Activated naive CD8-positive, alpha-beta T cell treated with anti-CD3 and anti-CD28 coated beads for 36 hours (primary cell): ENCODE measurements at places on chromosomes 16 and 17.

- no peak for DNase-seq
Observed at GRCh38 chr17:81244358-81245023, 5.4 kb downstream of the NDUFAF8 start.

- DNase-seq = no peak
Observed at GRCh38 chr16:29972500-29972899, 1.2 kb upstream of the TAOK2 start.

DNA sequence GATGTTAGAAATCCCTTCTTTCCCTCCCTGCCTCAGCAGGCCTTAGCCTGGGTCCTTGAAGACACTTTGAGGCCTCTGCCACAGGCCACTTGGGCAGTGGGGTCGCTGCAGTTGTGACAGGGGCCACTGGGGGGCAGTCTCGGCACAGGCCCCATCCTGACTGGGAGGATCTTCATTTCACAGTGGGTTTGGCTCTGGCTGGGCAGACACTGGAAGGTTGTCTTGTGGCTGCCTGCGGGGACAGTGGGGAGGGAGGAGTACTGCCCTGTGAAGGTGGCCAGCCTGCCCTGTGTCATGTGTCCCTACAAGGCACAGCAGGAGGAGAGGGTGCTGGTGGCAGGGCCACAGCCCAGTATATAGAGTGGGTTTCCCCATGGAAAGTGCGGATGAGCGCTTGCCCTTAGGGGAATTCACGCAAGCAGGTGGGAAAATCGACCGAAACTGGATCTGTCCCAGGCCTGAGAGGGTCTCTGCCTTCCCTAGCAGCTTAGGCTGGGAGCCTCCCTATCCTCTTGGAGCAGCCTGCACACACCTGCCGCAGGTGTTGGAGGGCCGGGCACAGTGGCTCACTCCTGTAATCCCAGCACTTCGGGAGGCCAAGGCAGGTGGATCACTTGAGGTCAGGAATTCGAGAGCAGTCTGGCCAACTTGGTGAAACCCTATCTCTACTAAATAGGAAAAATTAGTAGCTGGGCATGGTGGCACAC lies 28.8 kb downstream of the GINS2 start:
- DNase-seq = peak; percentile 69

DNA sequence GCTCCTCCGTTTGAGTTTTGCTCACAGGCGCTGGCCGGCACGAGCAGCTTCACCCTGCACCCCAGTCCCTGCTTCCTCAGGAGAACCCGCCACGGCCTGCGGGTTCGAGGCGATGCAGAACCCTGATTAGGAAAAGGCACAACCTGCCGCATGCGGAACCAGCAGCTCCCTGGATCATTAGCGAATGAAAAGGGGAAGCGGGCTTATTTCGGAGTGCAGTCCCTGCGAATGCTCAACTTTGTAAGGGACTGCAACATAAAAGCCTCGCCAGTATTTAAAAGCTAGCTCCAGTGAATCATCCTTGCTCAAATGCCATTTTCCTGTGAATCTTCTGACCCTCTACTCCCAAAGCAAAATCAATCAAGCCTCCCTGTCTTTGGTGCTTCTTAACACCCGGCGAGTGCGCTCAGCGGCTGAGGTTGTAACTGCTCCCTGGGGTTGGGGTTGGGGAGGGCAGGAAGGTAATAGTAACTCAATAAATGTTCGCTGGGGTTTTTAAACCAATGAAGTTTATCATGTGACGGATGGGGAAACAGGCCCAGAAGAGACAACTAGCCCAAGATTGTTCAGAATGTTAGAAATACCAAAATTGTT lies 678 bp upstream of the AKAP10 start:
- DNase-seq = peak; percentile 45

- DNase-seq = no peak
Observed at GRCh38 chr17:78988152-78988551, 8.4 kb upstream of the LGALS3BP start.

GRCh38 chr16:4693956-4694641 lies 737 bp downstream of the NUDT16L1 start:
- peak; percentile 41 for DNase-seq

GRCh38 chr17:34837876-34838478 lies 123.3 kb downstream of the CCT6B start:
- no peak for DNase-seq

DNA sequence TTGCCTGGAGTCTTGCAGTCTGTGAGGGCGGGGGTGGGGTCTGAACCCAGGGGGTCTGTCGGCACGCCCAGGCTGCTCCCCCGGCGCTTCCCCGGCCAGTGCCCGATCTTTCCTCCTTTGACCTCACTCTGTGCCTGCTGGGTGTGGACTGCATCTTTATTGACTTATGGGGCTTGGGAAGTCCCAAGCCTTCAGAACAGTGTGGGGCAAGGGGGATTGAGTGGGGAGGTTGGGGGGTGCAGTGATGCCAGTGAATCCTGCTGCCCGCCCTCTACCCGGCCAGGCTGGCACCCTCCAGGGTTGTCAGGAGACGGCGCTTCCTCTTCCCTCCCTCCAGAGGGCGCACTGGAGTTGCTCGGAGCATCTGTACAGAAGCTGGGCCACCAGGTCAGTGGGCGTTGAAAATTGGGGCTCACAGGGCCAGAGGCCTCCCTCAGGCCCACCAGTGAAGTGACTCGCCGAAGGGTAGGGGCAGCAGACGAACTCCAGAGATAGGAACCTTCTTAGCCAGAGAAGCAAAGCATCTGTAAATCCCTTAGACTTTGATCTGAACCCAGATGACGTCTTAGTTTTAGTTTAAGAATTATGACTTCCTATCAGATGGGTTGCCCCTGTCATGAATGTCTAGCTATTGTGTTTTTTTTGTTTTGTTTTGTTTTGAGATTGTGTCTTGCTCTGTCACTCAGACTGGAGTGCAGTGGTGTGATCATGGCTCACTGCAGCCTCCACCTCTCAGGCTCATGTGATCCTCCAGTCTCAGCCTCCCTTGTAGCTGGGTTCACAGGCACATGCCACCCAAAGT lies 184.8 kb upstream of the CIBAR2 start:
- DNase-seq = peak; percentile 63

GRCh38 chr16:86071611-86072240 lies 172.8 kb downstream of the IRF8 start:
- no peak for DNase-seq

GRCh38 chr17:43842975-43843325 lies 4.0 kb upstream of the CD300LG start:
- DNase-seq = no peak

DNA sequence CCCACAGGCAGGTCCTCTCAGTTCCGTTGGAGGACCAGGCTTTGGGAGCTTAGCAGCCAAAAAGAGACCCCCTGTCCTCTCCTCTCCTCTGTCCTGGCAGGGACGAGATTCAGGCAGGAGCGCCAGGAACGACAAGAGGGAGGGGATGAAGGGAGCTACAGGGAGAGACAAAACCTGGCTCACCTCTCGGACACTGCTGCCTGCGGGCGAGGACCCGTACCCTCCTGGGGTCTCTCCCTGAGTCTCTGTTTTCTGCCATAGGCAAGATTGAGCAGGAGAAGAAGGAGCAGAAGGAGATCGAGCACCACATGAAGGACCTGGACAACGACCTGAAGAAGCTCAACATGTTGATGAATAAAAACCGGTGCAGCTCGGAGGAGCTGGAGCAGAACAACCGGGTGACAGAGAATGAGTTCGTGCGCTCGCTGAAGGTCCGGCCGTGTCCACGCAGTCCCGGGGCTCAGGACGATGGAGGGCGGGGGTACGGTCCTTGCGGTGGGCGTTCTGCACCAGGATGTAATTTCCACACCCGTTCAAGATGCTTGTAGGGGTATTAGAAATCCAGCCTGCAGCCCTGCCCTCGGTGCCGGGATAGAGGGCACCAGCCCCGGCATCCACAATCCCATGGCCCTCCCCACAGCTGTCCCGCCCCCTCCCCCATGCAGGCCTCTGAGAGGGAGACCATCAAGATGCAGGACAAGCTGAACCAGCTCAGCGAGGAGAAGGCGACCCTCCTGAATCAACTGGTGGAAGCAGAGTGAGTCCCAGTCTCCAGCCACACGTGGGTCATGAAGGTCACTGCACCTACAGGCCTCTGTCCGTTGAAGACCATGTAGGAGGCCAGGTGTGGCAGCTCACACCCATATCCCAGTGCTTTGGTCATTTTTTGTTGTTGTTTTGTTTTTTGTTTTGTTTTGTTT lies 13.8 kb upstream of the GAA start:
- DNase-seq = no peak

GRCh38 chr16:49350265-49351095 lies 23.1 kb upstream of the C16orf78 start:
- peak; percentile 39 for DNase-seq

GRCh38 chr16:23182679-23183542 lies at the start of gene SCNN1G:
TSS of gene SCNN1G (plus strand) at chr16:23182745. CDS start at chr16:23186272, 3,527 bp downstream.
- no peak for DNase-seq

GRCh38 chr16:71622088-71622487 lies 3.9 kb upstream of the MARVELD3 start:
- no peak for DNase-seq

- DNase-seq = no peak
Observed at GRCh38 chr16:50861970-50862411, 120.1 kb downstream of the CYLD start.

GRCh38 chr17:51674579-51675255 lies 414.4 kb downstream of the UTP18 start:
- DNase-seq = no peak

- no peak for DNase-seq
Observed at GRCh38 chr16:55115506-55115905, 184.8 kb downstream of the IRX5 start.

DNA sequence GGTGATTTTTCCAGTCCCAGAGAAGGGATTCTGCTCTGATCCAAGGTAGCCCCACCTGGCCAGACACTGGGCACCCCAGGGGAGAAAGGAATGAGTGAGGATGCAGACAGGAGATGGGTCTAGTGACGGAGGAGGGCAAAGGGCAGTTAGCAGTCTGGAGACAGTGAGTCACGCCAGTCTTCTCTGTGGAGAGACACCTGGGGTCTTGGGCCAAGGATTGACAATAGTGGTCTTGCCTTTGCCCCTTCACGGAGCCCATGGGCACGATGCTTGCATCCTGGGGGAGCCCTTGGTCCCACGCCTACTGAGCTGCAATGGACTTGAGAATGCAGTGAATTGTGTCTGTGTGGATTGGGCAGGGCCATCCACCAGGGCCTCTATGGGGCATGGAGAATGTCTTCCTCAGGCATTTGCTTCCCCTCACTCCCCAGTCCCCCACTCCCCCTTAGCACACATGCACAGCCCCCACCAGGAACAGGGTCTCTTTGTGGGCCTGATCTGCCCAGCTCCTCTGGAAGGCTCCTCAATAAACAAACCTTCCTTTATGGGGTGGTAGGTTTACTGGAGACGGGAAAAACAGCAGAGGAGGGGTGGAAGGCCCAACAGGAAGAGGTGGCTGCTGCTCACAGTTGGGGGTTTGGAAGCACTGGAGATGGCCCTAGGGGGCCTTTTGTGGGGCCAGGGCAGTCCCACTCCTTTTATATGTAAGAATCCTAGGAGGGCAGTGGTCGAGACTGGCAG lies 1.4 kb downstream of the CHAD start:
- DNase-seq = no peak

DNA sequence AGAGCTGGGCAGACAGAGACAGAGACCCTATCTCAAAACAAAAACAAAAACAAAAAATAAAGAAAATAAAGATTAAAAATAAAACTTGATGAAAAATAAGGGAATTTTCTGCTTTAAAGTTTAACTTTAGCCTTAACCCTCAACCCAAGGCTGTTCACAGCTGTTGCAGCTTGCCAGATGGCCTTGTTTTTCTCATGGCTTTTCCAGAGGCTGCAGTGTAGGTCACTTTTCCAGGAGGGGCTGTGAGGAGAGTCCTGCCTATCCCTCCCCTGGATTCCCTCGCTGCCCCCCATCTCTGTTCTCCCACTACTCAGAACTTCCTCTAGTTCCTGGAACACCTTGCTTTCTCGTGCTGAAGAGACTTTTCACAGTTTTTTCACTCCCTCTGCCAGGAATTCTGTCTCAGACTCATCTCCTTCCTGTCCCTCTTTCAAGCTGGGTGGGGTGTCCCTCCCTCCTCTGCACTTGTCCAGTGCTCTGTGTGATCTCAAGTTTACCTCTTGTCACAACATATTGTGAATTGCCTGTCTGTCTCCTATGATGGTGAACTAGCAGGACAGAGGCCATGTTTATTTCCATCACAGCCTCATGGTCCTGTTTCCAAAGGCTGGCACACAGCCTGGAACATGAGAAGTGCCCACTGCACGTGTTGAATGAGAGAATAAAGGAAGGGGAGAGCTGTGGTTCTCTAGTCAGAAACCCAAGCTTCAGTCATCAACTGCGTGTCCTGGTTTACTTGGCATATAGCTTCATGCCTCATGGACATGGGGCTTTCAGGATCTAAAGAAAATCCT lies 69.9 kb upstream of the MSI2 start:
- no peak for DNase-seq

DNA sequence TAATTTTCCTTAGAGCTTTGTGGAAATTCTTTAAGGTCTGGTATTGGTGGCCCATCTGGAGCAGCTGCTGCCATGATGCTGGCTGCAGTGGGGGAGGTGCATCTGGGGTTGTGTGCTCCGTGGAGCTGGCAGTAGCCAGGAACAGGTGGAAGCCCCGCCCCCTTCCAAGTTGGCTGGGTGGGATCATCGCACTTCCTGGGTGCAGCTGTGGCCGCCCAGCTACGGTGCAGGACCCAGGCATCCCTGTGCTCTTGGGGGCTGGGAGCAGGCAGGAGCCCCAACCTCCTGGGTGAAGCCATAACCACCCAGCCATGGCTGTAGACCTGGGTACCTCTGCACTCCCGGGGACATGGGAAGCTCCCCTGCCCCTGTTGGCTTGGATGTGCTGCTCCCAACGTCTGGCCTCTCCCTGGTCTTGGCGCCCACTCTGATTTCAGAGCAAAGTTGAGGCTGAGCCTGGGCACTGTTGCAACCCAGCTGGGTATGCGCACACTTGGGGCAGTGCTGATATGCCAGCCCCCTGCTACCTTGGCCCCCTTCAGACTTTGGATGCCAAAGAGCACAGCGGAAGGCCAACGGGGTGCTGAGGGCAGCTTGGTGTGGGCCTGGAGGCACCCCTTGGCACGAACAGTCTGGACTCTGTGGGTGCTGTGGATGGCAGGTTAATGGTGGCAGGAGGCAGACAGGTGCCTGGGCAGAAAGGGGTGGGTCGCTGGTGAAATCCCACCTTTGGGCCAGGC lies 145.2 kb downstream of the MYO1D start:
- DNase-seq = no peak

- no peak for DNase-seq
Observed at GRCh38 chr17:77555741-77556291, 402.7 kb upstream of the TNRC6C start.

DNA sequence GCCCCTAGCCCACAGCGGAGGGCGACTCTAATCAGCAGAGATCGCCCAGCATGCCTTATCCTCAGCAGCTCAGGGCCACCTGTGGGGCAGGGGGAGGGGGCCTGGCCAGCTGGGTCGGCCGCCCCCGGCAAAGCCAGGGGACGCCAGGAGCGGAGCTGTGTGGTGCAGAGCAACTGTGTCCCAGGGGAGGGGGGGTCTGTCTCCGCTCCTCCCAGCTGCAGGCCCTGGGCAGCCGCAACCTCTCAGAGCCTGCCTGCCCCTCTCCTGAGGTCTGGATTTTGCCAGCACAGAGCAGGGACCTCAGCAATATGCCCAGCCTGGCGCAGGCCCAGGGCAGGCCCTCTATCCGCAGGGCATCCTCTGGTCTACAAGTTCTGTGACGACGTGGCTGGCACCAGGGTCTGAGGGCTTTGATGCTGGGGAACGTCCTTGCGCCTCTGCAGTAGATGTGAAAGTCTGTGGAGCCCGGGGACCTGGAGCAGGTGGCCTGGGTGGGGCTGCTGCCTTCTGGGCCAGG lies 36.5 kb upstream of the SLC38A10 start:
- no peak for DNase-seq
